ENCODE measurements at places on chromosomes 5 and 9.

DNA sequence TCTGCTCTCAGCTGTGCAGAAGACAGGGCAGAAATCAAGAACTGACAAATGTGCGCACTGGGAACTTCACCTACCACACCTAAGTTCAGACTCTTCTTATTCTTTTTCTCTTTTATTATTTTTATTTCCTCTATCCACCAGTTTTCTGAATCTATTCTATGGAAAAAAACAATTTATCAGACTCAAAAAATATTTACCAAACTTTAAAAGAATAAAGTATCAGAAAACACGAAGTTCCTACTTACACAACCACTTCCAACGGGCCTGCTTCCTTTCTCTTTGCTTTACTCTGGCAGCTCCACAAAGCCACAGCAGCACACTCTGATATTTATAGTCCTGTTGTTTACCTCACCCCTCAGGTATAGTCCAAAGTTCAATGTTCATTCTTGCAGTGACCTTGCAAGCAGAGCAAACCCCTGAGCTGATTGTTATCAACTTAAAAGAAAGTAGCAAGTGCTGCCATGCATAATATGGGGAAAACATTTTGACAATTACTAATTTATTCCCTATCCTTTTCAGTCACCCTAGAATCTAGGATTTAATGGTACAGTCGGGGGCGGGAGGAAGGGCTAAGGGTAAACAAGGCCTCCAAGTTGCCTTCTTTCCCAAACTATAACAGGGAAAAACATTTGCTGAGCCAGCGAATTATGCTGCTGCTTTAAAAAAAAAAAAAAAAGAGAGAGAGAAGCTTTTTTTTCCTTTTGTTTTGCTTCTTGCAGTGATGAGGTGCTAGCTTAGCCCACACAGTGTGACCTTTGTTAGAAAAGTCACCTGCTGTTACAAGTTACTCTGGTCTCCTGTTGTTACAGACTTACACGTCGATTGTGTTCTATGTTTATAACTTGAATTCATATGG is at the start of gene SELENOP:
Gene SELENOP (minus strand): TSS at position 302 of the 856 bp plus-strand sequence. CDS start 3,539 bp downstream, outside the sequence.
- peak; percentile 67 for DNase-seq

DNA sequence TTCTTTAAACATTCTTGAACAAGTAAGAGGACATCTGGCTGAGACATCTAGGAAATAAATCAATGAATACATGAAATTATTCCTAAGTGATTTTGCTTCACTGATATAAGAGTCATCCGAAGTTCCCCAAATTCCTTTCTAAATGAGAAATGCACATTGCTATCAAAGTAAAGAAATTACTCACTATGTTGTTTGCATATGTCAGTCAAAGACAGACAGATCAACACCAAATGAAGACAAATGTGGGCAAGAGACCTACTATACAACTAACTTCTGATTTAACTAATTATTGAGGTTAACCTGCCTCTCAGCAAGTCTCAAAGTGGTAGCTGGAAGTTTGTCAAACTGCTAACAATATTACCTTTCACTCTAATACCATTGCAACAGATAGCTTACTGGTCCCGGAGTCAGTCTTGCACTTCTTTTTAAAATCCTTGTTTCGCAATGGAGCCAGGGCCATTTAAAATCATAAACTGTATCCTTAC is 13.2 kb downstream of the TUT7 start:
- no peak for DNase-seq

DNA sequence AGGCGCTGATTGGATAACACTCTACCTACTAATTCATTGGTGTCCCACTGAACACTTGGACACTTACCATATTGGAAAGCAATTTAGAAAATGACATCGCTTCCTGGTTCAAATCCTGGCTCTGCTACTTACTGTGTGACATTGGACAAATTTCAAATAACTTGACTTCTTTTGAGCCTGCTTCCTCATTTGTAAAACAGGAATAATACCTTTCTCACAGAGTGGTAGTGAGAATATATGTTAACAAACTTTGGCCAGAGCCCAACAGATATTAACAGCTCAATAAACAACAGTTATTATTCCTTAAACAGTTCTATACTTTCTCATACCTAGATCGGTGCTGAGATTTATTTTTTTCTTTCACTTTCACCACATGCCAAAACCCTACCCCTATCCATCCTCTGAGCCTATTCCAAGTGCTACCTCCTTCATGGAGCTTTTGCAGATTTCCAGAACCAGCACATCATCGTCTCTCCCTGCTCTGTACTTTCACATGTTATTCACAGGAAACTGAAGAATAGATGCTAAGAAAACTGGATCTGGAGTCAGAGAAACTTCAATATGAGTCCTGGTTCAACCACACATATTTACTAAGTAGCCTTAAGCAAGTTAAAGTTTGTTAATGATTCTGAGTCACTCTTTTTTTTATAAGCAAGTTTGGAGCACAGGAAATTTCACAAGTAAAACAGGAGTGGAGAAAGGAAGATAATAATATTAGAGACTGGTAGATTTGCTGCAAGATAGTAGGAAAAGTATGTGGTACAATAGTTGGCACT is 92.3 kb downstream of the STRBP start:
- DNase-seq, result no peak

DNA sequence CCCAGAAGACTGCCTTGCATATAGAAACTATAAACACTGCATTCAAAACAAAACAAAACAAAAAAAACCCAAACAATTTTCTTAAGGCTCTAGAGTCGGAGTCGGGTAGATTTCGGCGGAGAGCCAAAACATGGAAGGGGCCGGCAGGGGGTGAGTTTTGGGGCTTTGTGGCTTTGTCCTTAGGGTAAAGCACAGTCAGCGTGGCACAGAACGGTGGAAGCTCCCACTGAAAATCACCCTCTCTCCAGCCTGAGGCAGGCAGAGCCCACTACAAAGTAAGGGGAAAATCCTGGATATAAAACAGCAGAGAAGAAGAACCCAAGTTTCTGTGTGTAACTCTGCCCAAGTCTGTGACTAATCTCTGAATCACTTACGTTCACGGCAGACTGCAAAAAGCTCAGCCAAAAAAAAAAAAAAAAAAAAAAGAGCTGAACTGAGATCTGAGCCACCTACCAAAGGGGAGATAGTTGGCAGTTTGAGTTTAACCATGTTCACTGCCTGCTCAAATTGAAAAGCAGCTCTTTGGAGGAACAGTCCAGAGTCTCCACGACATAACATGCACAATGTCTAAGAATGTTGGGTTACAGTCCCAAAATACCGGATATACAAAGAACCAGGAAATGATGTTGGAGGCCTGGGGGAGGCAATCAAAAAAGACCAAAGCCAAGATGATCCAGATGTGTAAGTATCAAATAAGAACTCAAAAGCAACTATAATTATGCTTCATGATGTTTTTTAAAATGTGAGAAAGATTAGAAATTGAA is 26.6 kb upstream of the OR2K2 start:
- no peak for DNase-seq

DNA sequence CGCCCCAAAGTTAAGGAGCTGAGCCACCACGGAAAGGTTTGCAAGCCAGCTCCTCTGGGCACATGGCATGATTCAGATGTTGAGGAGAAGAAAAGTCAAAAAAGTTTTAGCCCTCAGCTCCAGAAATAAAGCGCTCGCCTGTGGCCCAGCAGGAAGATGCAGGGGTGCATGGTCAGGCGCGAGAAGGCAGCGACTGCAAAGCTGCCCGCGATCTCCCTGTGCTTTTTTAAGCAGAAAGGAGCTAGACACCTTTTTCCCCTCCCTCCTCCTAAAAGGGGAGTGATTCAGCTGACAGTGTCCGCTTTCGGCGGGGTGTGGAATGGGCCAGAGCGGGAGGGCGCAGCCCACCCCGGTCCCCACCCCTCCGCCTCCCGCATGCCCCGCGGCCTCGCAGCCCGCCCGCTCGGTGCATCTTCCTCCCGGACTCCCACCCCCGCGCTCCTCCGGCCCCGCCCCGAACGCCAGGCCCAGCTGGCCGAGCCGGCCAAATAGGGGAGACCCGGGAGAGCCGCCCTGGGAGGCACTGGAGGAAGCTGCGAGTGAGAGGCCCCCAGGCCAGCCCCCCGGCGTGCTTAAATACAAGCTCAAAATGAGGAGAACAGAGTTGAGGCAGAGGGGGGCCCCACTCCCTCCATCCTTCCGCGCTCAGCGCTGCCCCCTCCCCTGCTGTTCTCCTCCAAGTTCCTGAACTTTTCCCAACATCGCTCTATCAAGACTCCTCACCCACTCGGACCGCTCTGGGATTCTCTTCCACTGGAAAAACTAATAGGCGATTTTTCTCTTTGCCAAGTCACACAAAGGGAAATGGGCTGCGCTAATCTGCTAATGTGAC is at the start of gene ADAMTS12:
Gene ADAMTS12 (minus strand): TSS at position 203 of the 832 bp plus-strand sequence. CDS start 134 bp downstream, at position 69.
- no peak for DNase-seq

DNA sequence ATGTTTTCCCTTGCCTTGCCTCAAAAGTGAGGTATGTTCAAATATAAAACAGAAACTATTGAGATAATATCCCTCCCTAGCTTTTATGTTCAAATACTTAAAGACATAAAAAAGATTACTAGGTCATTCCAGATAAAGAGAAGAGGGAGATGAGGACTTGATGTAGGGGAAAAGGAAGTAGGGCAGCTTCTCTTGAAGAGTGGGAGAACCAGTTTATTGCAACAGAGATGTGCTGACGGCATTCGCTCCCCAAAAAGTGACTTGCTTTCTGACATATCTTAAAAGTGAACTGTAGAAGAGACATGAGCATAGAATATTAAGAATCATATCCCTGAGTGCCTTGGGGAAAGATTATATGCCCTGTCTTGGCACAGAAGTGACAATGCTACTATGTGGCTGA is 330.2 kb upstream of the NREP start:
- no peak for DNase-seq

GRCh38 chr9:137421838-137422603 is 941 bp downstream of the EXD3 start:
- DNase-seq, result no peak

- DNase-seq, result no peak
Observed at GRCh38 chr9:123637606-123637944, 281.6 kb downstream of the CRB2 start.

GRCh38 chr5:125992050-125992449 is 431.2 kb upstream of the GRAMD2B start:
- DNase-seq, result no peak

- DNase-seq, result no peak
Observed at GRCh38 chr5:148425808-148426207, 42.0 kb downstream of the FBXO38 start.

DNA sequence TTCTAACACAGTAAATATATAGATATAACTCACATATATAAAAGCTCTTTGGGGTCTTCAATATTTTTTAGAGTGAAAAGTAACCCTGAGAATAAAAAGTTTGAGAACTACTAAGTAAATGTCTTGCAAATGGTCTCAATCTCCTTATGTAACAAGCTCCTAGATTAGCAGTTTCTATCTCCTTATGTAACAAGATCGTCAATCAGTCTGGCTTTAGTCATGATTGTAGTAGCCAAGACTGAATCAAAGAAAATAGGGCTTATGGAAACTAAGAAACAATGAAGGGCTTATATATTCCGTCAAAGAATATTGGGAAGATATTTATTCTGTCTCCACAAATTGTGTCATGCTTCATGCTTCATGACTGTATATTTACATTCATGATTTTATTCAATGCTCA is 22.4 kb upstream of the FREM1 start:
- no peak for DNase-seq

DNA sequence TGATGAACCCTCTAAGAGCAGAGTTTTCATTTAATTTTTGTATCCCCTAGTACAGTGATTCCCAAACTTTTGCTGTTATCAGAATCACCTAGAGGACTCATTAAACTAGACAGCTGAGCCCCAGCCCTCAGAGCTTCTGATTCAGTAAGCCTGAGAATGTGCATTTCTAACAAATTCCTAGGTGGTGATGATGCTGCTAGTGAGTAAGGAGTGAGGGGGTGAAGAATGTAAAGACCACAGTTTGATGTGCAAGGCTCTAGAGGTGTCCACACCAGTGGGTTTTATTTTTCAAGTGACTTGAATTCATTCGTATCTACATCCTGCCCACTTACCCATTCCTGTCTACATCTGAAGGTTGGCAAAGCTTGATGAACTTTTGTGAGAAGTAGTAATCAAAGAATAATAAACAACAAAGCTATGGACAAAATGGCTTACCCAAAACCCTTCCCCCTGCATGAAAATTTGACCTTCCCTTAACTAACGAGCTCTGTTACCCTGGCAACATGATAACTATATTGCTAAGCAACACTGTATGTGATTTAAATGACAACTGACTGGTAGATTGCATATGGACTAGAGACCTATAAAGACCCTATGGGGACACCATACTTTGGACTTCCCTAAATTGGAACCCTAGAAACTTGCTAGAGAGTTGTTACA is 35.2 kb downstream of the DTWD2 start:
- no peak for DNase-seq

GRCh38 chr9:70291446-70291845 is 32.7 kb downstream of the SMC5 start:
- no peak for DNase-seq

GRCh38 chr9:83724436-83724835 is 16.7 kb upstream of the UBQLN1 start:
- DNase-seq, result no peak

DNA sequence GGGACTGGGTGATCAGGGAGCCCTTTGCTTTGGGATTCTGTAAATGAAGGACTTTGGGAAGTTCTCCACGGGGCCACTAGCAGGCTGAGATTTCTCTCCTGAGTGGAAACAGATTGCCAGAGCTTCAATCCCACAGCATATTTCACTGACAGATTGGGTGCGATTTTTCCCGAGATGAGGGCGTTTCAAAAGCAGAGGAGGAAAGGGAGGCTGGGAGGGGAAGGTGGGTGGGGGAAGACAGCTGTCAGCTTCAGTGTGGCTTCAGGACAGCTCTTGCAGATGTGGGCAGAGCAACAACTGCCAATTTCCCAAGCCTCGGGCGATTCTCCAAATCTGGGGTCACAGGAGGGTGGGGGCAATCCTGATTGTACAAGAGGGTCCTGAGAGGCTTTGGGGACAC is 258.5 kb upstream of the ADRA1B start:
- DNase-seq, result no peak

DNA sequence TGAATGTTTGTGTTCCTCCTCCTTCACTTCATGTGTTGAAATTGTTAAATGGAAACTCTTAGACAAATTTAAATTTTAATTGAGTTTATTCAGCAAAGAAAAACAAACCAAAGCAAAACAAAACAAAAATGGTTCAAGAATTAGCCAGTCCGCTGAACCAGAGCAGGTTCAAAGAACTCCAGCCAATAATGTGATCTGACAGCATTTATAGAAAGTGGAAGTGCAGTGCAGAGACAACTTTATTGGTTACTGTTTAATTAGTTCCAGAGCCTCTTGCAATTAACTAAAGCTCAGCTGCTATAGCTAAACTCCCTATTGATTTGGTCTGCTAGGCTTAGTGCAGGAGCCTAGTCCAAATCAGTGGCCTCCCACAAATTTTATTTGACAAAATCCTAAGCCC is 132.9 kb downstream of the RNF180 start:
- no peak for DNase-seq

DNA sequence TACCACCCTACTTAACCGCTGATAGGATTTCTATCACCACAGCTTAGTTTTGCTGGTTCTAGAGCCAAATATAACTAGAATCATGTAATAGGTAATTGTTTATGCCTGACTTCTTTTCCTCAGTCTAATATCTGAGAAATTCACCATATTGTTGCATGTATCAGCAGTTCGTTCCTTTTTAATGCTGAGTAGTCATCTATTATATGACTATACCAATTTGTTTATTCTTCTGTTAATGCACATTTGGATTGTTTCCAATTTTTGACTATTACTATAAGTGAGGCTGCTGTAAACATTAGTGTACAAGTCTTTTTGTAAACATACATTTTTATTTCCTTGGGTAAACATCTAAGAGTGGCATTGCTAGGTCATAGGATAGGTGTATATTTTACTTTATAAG is 25.9 kb downstream of the CSNK1G3 start:
- DNase-seq, result no peak
